Effector memory CD8-positive, alpha-beta T cell (primary cell): ENCODE measurements at places on chromosomes 1 and 21.
A peak's percentile ranks its signal among the peaks of the same experiment; 100 is the strongest.

DNA sequence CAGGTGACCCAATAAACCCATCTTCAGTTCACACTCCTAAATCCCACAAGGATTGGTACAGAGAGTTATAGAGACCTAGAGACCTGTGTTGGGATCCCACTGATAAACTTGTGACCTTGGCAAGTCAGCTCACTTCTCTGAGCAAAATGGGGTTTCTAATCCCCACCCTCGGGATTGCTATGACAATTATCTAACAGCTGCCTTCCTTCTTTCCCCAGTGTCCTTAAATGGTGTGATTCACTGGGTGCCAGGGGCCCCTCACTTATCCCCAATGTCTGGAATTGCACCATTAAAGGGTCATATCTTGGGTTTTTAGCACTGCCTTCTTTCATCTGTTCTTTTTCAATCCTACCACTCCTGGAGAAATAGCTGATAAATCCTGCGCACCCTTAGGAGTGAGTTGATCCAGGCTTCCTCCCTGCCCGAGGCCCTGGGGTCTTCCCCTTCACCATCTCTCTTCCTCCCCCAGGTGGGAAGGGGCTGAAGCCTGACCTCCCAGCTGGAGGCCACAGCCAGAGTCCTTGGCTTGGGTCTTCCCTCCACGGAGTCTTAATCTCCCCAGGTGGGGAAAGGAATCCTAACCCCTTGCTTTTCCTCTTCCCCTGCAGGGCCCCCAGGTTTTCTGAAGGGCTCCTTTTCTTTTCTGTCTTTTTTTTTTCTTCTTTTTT is 39.7 kb downstream of the LACTBL1 start:
- DNase-seq: no peak

- no peak for DNase-seq
Measured at GRCh38 chr1:149843431-149844041, 55.8 kb upstream of the BOLA1 start.

GRCh38 chr21:32940079-32941014 is 85.4 kb upstream of the OLIG2 start:
- DNase-seq: peak; percentile 50

DNA sequence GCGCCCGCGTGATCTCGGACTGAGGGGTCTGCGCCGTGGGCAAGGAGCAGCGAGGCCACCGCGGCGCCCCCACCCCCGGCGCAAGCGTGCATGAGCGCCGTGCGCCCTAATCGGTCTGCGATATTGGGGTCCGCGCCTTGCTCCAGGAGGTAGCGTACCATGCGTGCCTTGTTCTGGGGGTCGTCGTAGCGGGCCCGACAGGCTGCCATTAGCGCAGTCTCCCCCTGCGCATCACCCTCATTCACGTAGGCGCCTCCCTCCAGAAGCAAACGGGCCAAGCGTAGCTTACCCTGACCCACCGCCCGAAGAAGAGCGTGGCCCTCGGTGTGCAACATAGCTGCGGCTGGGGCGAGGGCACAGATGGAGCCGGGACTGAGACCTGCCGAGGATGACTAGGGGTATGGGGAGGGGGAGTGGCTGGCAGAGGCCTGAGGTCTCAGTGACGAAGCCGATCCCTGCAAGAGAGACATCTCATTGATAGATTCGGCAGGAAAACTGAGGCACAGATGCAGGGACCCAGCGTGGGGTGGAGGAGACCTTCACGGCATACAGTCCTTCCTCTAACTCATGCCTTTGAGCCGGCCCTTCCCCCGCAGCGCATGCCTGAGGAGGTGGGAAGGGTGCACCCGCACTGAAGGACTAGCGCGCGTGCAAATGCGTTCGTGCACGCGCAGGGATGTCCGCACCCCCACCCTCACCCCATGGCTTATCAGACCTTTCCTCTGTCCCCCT is 2.8 kb downstream of the ANKRD34A start:
- DNase-seq: no peak

- no peak for DNase-seq
Measured at GRCh38 chr21:34706337-34706736, 37.5 kb downstream of the CLIC6 start.

DNA sequence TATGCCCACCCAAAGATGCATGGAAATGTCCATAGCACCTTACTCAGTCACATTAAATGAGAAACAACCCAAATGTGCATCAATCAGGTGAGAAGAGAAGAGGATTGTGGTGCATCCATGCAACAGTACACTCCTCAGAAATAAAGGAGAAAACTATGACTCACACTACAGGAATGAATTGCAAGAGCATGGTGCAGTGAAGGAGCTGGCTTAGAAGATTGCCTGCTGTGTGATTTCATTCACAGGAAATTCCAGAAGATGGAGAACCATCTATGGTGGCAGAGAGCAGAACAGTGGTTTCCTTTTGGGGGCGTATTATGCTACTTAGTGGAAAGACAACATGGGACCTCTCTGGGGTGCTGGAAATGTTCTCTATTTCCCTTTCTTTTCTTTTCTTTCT is 278.6 kb upstream of the AJAP1 start:
- DNase-seq: no peak

GRCh38 chr1:192795916-192796618 is 12.8 kb upstream of the RGS2 start:
- DNase-seq: no peak

DNA sequence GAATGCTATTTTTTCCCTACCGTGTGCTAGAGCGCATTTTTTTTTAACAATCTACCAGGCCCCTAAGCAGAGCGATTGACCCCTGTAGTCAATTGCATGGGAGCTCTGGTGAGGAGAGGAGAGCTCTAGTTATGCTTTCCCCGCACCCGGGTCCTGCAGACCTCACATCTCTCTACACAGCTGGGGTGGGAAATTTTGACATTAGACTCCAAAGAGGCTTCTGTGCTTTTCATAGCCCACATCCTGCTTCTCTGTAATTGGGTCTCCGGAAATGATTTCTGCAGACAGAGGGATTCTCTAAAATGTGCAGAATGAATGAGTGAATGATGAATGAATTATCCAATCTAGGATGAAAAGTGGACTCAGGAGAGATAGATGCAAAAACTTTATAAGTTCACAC is 41.5 kb upstream of the DUSP10 start:
- DNase-seq: peak; percentile 15

DNA sequence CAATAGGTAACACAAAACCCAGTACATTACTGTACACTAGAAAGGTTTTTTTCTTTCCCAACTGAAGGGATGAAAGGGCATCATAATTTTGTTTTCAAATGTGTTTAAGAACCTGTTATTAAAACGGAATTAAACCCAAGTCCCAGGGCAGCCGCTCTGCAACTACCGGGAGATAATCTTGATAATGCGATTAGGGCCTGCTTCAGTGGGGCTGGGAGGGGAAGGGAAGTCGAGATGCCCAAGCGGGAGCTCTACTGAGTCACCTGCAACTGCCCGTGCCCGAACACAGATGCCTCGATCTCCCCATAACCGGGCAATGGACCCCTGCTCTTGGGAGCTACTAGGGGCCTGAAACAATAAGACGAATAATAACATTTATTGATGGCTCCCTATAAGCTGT is 61.4 kb downstream of the KAZN start:
- DNase-seq: no peak

- no peak for DNase-seq
Measured at GRCh38 chr21:31371715-31372470, 27.8 kb upstream of the TIAM1 start.

DNA sequence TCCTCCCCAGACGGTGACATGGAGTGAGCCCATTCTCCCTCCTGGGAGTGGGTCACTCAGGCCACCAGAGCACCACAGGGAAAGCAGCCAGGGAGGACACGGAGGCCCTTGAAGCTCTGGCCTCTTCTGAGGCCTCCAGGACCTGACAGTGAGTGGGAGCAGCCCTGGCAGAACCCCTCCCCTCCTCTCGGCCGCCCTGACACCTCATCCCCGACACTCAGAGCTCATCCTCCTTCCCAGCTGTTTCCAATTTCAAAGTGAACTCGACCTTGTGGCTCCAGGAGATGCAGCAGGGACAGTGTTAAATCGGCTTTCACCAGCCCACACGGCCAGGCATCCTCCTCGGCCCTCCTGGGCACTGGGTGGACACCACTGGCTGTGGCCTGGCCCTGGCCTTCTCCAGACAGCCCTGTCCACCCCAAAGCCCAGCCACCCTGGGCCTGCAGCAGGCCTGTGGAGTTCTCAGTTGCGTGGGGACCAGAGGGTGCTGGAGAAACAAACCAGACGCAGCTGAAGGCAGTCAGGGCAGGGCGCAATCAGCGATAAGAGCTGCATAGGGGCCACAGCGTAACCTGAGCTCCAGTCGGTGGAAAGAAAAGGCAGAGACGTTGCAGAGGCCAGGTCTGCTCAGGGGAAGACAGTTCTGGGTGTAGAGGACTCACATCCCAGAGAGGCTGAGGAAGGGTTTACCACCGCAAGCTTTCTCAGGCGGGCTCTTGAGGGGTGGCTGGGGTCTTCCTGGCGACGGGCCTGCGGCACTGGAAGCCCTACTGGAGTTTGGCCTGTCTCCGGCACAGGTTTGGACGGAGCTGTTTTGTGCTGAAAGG is 27.1 kb downstream of the FTCD start:
- no peak for DNase-seq

GRCh38 chr1:179194068-179194537 is 35.4 kb downstream of the ABL2 start:
- no peak for DNase-seq

DNA sequence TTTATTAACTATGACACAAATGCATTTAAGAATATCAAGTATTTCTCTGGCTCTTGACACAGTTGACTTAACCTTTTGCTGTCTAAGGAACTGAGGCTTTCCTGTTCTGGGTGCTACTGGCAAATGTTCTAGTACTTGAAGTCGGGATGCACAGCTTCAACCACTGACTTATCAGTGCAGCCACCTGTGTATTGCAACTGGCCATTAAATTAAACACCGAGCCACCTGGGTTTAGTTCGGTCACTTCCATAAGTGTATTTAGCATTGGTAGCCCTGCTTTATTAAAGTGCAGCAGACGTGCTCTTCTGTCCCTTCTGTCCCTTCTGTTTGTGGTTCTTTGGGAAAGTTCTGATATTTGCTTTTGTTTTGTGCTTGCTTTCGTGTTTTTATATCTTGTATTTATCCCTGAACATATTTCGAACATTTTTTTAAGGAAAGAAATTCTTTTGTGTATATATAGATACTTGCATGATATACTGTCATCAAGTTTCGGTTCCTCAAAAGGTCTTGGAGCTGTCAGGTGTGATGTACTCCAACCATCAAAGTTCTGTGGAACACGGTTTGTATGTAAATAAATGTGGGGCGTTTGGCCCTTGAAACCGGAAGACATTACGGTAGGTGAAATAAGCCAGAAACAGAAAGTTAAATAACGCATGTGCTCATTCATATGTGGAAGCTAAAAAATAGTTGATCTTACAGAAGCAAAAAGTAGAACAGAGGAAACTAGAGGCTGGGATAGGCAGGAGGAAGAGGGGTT is 297.9 kb upstream of the GREM2 start:
- DNase-seq: no peak

DNA sequence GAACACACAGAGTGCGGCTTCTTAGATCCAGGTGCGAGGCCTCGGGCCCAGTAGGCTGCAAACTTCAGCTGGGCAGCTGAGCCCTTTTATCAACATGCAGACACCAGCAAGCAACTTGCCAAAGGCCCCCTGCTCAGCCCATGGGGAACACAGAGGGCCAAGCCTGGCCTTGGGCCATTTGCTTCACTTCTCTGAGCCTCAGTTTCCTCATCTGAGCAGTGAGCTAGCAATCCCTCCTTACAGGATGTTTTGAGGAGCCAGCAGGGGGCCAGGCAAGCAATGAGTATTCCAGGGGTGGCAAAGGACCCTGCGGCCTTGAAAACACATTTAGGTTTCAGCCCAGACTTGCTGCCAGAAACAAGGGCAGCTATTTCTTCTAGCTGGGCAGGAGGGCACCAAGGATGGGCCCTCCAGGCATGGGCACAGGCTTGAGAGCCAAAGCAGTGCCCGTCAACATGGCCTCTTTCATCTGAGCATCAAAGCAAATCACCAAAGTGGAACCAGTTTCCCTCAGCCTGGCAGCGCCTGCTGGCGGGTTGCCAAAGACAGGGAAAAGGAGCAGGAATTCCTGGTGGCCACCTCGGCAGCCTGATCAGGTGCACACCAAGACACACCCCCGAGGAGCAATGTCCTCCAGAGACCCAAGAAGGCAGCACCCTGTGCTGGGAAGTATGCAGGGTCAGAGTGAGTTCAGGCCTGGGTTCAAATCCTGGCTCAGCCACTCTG is 1.4 kb downstream of the MATN1 start:
- DNase-seq: no peak

GRCh38 chr1:10211805-10212410 is 1.5 kb downstream of the KIF1B start:
- no peak for DNase-seq

DNA sequence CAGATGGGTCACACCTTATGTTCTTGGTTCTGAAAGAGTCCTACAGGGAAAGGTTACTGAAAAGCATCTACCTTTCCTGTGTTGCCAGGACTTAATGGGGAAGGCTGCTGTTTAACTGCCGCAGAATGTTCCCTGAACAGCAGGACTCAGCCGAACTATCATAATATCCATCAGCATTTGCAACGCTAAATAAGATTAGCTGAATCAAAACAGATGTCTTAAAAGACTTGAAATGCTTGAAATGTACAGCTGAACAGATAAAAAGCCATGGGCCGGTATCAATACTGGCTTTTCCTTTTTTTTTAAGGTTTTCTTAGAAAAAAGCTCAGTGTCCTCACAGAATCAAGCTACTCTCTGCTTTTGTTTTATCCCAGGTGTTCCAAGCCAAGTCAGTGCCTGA is 19.7 kb upstream of the ATP13A2 start:
- no peak for DNase-seq

- no peak for DNase-seq
Measured at GRCh38 chr1:156618853-156619581, at the start of gene HAPLN2. Gene HAPLN2 (plus strand): TSS chr1:156619415. CDS start chr1:156623491, 4,076 bp downstream.

DNA sequence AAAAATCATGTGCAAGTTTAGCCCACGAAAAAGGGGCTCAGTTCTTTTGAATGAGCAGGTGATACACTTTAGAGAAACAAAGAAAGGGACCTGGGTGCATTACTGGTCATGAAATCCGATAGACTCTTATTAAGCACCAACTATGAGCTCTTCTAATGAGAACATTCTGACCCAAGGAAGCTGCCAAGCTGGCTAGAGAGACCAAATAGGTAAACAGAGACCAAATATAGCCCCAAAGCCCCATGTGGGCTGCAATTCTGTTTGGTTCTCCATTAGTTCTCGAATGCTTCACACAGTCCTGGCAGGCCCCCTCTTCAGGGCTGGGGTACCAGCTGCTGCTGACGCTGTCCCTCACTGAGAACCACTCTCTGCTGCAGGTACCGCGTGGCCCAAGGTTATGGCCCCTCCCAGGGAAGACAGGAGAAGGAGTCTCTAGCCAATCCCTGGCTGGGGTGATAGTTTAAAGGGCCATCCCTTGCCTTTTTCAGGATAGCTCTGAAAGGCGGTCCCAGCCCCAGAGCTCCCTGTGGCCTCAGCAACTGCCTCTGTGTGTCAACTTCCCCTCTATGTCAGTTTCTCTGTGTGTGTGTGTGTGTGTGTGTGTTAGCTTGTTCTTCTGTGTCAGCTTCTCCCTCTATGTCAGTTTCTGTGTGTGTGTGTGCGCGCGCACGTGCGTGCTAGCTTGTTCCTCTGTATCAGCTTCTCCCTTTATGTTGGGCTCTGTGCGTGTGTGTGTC is 7.1 kb upstream of the UBXN10 start:
- no peak for DNase-seq

GRCh38 chr1:234769284-234769985 is 159.5 kb upstream of the IRF2BP2 start:
- no peak for DNase-seq
